ENCODE measurements at places on chromosomes 2 and 18.

- DNase-seq = no peak
Measured at GRCh38 chr18:44724105-44724778, 43.6 kb downstream of the SETBP1 start.

- DNase-seq = peak; percentile 76
Measured at GRCh38 chr2:165440367-165440766, 29.1 kb upstream of the CSRNP3 start.

DNA sequence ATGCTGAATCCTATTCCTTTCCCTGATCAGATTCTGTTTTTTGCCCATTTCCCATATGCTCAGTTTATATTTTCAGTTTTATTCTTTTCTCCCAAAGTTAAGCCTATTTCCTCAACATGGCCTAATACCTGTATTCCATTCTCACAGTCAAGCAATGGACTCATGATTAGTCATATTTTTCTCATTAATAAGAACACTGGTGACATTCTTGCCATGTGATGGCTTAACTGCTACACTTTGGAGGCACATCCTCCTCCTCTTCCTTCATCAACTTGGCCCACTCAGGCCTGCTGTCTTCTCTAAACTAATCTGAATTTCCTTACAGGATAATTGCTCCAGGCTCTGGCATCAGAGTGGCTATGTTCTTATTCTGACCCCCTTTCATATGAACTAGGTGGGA is 679.2 kb downstream of the NYAP2 start:
- DNase-seq = no peak

GRCh38 chr2:8587251-8587791 is 94.5 kb upstream of the ID2 start:
- DNase-seq = no peak

DNA sequence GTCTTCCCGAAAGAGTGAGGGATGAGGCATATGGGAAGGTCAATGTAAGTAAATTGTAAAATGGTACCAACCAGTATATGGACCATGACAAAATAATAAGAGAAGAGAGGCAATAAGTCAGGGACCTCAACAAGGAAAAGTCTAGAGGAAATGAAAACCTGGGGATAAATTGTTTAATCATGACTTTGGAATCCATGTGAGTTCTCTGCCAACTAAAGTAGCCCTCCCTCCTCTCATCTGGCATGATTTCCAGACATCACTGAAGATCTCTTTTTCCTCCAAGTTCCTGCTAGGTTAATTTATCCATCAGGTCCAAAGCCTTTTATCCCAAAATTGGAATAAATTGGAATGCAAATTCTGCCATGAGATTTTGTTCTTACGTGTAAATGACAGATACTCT is 417.9 kb downstream of the NRXN1 start:
- no peak for DNase-seq

DNA sequence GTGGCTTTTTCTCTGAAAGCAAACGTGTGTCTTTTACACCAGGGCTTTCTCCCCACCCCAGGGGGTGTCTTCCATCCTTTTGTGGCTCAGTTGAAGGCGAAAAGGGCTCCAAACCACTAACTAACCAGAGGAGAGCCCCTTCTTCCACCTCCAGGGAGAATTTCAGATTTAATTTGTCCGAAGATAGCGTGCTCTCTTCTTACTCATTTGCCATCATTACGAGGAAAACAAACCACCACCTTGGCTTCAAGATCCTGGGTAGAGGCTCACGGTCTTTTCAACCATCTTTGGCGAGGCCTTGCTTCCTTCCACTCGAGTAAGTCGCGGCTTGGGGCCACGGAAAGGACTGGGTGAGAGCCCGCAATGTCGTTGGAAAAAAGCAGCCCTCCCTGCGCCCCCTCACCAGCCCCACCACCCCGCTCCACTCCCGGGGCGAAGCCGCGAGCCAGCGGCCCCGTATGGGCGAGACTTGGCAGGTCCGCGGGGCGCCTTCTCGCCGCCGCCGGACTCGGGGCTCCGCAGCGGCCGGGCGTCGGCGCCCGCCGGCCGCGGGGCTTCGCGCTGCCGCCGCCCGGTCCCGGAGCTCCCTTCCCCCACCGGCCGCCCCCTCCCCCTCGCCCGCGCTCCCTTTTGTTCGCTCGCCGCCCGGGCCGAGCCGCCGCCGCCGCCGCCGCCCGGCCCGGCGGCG is 1.7 kb upstream of the ZNF532 start:
- no peak for DNase-seq

DNA sequence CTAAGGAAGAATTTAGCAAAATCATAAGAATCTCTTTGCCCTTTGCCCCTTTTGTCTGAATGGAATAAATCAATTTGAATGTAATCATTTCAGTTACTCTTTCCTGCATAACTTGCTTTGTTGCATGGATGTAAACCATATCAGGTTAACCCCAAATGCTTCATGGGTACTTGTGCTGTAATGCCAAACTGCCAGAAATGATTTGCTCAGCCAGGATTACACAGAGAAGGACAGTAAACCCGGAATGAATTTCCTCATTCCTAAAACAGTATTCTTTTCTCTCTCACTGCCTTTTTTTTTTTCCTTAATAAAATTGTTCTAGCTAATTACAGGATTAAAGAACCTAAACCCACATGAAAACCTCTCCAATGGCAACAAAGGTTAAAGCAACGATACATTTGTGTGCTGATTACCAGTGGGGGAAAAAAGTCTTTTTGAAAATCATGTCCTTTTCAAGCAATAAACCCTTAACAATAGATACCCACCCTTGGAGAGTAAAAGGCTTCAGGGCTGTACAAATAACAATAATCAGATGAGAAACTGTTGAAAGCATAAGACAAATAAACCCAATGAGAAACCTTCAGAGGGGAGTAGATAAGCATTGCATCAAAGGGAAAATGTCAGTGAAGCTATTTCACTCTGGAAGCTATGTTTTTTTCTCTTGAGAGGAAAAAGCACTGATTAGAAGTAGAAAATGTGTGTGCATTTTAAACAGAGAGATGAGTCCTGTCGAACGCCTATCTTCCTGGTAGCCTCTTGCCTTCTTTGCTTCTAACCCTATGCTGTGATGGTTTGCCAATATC is 275.3 kb downstream of the CDH2 start:
- DNase-seq = no peak

DNA sequence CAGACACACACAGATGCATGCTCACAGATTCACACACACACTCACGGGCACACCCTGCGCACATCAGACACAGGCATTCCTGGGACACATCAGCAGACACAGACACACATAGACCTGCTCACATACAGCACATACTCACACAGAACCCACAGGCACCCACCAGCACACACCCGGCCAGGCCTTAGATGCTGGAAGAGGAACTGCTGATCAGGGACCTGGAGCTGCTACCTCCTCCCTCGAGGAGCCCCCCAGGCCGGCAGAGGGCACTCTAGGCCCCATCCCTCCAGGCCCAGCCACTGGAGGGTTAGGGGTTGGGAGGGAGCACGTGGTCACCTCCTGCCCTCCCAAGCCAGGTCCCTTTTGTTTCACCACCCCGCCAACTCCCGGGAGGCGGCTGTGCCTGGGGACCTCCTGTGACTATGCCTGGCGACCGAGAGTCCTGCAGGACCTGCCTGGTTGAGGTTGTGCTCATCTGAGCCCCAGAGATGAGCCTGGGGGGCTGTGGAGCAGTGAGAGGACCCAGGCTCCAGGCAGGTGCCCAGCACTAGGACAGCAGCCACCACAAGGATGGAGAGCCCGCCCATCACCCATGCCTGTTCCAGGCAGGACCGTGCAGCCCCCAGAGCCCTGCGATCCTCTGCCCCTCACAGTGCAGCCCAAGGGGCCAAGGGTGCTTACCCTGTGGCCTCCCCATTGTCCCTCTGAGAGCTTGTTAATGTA is 21.0 kb upstream of the PTMA start:
- DNase-seq = no peak

GRCh38 chr2:65231892-65232477 is 4.4 kb downstream of the ACTR2 start:
- peak; percentile 64 for DNase-seq

- no peak for DNase-seq
Measured at GRCh38 chr2:136067897-136068580, 49.9 kb downstream of the CXCR4 start.

GRCh38 chr2:208266553-208266893 is 468 bp downstream of the PIKFYVE start:
- no peak for DNase-seq

DNA sequence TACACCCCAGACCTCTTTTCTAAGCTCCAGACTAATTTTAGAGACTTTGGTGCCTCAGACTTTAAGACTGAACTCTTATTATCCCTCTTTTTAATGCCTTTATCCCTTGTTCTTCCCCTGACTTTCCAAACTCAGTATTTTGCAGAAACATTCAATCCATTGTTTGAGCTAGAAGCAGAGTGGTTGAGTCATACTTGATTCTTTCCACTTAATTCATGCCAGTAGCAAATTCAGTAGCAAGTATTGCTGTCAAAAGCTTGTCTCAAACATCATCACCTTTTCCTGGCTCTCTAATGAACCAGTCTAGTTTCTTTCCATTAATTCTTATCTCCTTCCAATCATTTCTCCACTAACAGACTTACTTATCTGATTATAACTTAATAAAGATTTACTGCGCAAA is 699.7 kb upstream of the ZNF804A start:
- no peak for DNase-seq

DNA sequence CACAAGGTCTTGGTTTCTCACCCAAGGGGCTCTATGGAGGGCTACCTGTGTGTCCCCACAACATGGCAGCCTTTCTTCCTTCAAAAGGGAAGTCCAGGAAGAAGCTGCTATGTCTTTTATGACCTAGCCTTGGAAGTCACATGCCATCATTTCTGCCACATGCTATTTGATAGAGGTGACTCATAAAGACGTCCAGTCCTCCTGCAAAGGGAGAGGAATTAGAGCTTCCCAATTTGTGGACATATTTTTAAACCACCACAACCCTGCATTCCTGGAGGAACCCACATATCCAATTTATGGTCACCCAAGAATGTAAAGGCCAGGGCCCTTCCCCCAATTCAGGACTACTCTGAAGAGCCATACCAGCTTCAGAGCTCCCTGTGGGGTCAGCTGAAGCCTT is 246.2 kb downstream of the CYP26B1 start:
- DNase-seq = peak; percentile 27

- no peak for DNase-seq
Measured at GRCh38 chr2:177056481-177056929, 156.1 kb upstream of the HNRNPA3 start.

GRCh38 chr2:49241991-49242390 is 87.7 kb upstream of the FSHR start:
- DNase-seq = no peak

- DNase-seq = no peak
Measured at GRCh38 chr2:162043132-162043531, 30.9 kb downstream of the DPP4 start.

GRCh38 chr18:57859314-57859713 is 56.2 kb upstream of the ATP8B1 start:
- no peak for DNase-seq

DNA sequence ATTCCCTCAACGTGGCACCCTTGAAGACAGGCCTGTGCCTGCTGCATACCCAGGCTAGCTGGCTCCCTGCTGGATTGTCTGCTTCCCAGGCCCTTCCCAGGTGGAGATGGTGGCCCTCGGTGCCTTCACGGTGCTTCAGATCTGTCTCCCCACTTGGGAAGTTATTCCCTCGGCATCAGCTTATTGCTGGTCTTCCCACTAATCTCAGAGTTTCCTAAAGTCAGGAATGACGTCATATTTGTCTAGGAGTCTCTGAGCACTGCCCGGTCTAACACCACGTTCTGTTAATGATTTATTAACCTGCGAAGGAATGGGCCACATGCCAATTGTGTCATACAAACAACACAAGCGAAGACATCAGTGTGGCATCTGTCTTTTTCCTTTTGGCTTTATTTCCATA is 269.8 kb upstream of the ID2 start:
- DNase-seq = no peak

DNA sequence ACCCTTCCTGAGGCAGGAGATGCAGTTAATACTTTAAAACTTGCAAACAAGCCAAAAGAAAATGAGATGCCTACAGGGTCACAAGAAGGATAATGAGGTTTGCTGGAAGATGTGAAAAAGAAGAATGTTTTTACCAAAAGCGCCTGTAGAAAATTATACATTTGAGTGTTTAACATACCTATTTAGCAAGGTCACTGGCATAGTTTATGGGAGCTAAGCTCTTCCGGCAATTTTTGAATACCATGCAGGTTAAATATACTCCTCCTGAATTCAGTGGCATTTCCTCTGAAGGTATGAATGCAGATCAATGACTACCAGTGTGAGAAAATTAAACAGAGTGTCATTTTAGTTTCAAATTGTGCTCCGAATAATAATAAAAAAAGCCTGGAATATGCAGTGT is 21.2 kb upstream of the MAP3K20 start:
- no peak for DNase-seq

DNA sequence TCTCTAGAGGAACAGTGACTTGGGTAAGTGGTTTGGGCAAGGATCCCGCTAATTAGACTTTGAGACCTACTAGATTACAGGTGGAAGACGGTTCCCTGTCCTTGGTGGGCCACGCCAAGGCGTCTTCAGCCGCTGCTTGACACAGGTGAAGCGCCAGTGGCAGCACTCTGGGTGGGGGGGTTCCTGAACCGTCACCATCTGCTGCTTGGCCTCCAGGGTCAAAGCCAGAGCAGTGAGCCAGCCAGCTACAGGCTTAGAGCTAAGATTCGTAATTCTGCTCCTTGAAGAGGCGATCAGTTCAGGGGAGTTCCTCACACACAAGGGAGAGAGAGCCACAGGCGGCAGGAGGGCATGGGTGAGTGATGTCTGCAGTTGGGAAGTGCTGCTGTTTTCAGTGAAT is 39.4 kb upstream of the RBM44 start:
- no peak for DNase-seq

DNA sequence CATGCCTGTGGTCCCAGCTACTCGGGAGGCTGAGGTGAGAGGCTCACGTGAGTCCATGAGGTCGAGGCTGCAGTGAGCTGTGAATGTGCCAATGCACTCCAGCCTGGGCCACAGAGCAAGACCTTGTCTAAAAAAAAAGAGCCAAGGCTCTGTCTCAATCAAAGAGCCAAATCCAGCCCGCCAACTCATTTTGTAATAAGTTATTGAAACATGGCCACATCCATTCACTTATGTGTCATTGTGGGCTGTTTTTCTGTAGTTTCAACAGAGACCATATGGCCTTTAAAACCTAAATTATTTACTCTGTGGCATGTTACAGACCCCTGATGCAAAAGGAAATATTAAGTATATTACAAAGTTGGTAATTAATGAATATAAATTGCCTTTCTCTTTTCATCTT is 60.8 kb downstream of the GPR39 start:
- DNase-seq = no peak

DNA sequence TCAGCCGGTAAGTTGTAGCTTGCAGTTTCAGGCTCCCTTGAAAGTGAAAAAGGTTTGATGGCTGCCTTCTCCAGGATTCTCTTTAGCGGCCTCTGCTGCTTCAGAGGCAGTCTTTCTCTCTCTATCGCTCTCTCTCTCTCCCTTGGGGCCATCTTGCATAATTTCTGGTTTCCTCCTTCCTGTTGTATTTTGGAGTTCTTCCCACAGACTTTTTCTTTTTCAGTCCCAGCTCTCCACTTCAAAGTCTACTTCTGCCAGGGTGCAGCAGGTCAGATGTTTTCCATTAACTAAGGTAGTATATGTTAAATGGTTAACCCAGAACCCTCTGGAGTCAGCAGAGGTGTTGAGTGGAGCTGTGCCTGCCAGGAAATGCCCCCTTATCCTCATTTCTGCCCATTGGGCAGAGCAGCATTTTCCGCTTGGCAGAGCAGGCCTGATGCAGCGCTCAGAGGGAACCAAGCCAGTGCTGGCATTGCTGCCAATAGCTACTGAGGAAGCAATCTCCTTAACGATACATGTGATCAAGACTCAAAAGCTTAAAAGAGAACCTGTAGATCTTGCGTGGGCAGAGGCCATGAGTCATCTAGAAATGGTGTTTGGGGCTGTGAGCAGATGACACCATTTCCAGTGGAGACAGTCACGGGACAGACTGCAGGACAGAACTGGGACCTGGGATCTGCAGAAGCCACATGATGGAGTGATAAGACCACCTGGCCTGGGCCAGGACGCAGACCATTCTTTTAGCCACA is 20.8 kb downstream of the DBI start:
- peak; percentile 55 for DNase-seq
